Left renal cortex interstitium (tissue), 4 donors: ENCODE measurements at places on chromosomes 12 and 14. TPM values are rescaled to one million over a fixed set of nuclear protein-coding genes. Genes with fewer than 3 reads are reported as not detected.

- no peak for DNase-seq
Observed at GRCh38 chr12:87853448-87854003, 175.7 kb downstream of the C12orf50 start.

DNA sequence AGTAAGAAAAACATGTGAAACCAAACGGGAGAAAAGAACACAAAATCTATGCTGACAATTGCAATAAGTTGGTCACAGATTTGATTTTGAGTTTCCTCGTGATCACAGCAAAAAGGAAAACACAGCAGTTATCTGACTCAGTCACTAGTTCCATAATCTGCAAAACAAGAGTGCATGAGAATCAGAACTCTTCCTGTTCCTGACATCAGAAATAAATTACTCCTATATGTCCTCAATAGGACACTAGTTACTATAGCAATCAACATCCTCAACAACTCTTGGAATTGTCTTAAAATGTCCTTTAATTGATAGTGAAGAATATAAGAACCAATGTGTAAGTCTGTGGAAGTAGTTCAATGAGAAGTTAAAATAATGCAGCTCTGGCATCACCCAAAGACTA, 268.0 kb upstream of the NOS1 start:
- no peak for DNase-seq

DNA sequence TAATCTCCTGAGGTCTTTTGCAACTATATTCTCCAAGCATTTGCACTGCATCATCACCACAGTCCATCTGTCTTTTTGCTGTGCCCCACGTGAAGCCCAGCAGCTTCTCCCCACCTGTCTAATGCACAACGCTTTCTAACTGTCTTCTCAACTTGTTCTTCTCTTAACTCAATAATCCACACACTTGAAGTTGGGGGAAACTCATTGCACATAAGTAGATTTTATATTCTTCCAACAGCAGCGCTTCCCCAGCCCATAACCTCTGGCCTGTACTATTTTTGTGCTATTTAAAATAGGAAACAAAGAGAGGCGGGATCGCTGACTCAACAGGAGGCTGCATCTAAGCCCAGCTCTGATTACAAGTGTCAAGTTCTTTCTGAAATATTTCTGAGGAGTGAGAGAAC, 226.7 kb downstream of the GXYLT1 start:
- no peak for DNase-seq

DNA sequence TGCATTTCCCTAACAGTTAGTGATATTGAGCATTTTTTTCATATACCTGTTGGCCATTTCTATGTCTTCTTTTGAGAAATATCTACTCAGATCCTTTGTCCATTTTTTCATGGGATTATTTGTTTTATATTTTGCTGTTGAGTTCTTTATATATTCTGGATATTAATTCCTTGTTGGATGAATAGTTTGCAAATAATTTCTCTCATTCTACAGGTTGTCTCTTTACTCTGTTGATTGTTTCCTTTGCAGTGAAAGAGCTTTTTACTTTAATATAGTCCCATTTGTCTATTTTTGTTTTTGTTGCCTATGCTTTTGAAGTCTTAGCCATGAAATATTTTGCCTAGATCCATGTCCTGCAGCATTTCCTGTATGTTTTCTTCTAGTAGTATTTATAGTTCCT, 11.5 kb upstream of the SLC4A8 start:
- DNase-seq = no peak

- no peak for DNase-seq
Observed at GRCh38 chr12:109385339-109386058, 37.8 kb downstream of the MYO1H start.

GRCh38 chr12:52367876-52368275, 595 bp upstream of the KRT85 start:
- DNase-seq = no peak

DNA sequence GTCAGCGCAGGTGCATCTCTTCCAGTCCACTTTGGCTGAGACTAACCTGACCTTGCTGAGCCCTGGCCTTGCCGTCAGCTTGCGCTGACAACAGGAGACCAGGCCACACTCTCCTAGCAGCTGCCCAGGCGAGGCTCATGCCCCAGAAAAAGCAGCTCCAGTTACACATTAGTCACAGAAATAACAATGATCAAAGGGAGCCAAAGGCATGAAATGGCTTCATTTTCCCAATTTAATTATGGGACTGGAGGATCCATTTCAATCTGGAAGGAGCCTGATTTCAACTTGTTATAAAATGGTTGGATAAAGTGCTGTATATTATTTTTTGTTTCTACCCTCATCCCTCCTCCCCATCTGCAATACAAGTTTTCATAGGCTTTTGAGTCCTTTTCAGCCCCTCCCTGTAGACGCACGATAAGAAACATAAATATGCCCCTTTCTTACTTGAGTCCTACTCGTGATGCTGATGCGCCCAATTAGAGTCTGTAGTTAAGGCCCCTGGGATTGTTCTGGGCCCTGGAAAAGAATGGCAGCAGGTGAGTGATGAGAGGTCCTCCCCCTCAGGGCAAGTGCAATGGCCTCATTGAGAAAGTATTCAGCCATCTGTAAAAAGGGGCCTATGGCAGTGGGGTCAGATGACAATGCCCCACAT, 376.0 kb downstream of the C12orf75 start:
- DNase-seq = peak; percentile 76

DNA sequence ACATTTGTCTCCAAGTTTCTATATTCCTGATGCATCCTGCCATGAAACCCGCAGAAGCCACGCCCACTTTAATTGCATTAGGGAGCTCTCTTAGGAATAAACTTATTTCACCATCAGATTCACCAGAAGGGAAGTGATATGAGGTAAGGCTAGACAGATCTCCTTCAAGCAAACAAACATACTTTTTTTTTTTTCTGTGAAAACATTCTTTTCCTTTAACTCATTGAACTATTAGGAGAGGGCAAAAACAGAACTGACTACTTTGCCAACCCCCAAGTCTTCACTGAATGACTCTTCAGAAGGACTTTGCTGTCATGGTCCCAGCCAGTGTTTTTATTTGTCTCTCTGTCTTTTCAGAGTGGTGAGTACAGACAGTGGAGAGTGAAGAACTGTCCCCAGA, 48.4 kb downstream of the GTF2A1 start:
- no peak for DNase-seq

GRCh38 chr12:54991991-54992375, 7.4 kb upstream of the TESPA1 start:
- no peak for DNase-seq

- DNase-seq = no peak
Observed at GRCh38 chr12:104638218-104638850, 181.6 kb downstream of the CHST11 start.

DNA sequence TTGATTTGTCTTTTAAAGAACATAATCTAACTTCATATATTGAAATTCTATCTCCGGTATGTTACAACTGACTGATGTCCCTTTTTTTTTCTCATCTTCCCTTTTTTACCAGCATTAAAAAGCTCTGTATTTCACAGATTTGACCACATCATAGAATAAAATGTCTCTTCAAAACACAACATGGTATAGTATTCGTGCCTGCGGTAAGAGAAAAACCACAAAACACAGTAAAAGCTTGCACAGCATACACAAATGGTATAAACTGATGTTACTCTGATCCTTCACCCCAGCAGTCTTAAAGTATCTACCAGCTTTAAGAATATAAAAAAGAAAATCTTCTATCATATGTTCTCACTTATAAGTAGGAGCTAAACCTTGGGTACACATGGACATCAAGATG, 83.4 kb downstream of the HECTD1 start:
- no peak for DNase-seq

GRCh38 chr14:70646705-70647104, 5.0 kb downstream of the TTC9 start:
- DNase-seq = no peak

DNA sequence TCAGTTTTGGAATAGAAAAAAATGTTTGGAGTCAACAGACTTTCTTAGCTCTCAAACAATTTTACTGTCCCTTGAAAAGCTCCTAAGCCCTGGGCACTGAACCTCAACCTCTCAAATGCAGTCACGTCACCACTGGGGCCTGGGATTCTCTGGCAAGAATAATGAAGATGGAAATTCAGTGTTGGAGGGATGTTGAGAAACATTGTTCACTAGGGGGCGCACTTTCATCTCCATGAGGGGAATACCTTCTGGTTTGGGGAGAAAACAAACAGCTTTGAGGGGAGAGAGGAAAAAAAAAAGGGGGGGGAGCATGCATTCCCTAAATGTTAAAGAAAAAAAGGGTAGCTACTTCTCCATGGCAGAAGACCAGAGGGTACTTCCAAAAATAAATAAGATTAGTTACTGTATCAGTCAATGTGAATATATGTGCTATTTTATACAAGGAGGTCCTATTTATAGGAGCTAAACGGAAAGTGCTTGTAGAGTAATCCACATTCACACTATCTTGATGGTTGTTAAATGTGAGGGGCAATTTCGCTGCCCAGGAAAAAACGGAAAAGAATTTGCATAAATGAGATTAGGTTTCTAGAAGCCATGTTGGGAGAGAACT, 5.8 kb upstream of the TBPL2 start:
- no peak for DNase-seq

- no peak for DNase-seq
Observed at GRCh38 chr14:20438664-20439063, 2.7 kb upstream of the KLHL33 start.

- DNase-seq = no peak
Observed at GRCh38 chr12:46677749-46678148, 148.0 kb downstream of the SLC38A4 start.

DNA sequence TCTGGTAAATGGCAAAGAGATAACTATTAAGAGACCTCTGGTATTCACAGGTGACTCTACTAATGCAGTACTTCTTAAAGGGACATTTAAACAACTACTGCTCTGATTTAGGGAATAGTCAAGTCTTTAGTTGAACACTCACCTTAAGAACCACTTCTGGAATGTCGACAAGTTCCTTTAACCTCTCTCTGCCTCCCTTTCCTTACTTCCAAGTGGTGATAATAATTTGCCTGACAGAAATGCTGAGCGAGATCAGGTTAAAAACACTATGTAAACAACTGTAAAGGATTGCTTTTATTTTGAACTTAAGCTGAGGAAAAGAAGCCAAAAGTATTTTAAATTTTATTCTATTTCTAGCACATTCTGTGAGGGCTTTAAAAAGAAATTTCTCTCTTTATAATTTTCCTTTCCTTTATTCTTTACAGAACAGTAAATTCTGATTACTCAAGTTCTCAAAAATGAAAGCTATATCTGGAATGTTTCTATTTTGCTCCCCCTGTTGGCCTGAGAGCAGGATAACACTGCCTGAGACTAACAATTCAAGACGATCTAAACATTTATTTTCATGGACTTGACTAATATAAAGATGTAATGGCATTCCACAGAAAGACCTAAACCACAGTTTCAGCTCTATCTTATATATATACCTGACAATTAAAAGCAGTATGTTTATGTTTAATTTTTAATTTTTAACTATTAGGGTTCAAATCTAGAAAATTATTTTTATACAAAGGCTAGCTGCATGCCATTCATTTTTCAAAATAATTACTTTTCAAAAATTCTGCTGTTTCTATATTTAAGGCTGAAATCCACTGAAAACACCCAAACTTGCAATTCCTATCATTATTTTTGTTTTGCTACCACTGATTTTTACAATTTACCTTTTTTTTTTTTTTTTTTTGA, 29.2 kb downstream of the ZCCHC8 start:
- DNase-seq = peak; percentile 17

DNA sequence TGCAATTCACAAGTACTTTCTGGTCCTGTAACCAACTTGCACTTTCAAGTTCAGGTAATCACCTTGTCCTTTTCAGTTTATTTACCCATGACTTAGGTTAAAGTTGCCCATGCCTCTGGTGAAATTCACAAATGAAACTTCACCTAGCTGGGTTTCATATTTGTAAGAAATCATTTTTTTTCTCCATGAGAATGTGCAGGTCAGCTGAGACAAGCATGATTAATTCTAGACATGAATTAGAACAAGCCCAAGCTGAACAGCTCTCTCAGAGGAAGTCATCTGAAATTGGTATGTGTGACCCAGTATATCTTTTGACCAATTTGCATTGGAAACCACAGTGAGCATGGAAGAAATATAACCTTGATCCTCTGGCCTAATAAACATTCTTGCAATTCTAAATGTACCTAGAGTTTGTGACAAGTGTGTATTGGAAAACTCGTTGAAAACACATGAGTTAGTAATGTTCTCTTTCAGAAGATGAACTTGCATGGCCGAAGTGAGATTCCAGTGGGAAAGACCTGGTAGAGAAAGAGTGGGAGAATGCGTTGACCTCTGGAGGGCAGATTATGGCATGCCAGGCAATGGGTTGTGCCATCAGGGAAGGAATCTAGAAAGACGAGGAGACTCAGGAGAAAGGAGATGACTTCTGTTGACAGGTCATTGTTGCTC, 486.5 kb downstream of the ZFP36L1 start:
- no peak for DNase-seq

CCDC184 gene
- 0.30 TPM for polyA plus RNA-seq

NCOR2 gene
- polyA plus RNA-seq = 76.5 TPM

SPSB2 gene
- polyA plus RNA-seq = 19.8 TPM

IL22 gene
- not detected for polyA plus RNA-seq

SYNE3 gene
- 2.8 TPM for polyA plus RNA-seq
